Tongue (tissue), 3 donors: ENCODE measurements at places on chromosomes 7 and 10.

DNA sequence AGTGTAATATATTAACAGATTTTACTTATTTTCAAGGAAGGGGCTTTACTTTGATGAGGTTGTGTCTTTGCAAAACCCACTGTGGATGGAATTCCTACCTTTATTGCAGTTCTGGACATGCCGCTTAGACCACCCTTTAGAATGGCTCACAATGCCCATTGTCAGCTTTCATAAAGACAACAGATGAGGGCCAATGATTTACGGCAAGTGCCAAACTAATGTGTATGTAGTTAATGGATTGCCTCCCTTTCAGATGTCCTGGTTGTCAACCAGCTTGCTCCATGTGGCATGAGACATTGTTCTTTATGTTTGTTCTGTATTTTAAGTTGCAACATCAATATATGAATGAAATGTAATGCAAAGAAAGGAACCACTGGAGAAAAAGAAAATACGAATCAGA lies 35.0 kb upstream of the ELMO1 start:
- DNase-seq = no peak

DNA sequence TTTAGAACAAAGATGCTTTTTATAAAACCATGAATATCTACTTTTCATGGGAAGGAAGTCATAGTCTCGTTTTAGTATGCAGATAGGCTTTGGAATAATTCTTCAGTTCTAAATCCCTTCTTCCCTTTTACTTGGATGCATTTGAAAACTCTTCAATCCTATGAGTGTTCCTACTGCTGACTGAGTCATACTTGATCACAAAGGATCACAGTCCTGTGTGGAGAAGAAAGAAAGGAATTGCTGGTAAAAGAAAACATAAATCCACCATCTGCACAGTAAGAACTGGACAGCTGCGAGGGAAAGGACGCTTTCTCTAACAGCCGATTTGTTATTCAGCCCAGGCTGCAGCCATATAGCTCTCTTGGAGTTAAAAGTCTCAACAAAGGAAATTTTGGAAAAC lies 209.9 kb downstream of the SEMA3E start:
- no peak for DNase-seq

- DNase-seq = no peak
These were observed 2.4 kb upstream of the GPAM start for GRCh38 chr10:112185959-112186358.

- no peak for DNase-seq
These were observed 478.7 kb downstream of the CALN1 start for GRCh38 chr7:71933426-71933825.

DNA sequence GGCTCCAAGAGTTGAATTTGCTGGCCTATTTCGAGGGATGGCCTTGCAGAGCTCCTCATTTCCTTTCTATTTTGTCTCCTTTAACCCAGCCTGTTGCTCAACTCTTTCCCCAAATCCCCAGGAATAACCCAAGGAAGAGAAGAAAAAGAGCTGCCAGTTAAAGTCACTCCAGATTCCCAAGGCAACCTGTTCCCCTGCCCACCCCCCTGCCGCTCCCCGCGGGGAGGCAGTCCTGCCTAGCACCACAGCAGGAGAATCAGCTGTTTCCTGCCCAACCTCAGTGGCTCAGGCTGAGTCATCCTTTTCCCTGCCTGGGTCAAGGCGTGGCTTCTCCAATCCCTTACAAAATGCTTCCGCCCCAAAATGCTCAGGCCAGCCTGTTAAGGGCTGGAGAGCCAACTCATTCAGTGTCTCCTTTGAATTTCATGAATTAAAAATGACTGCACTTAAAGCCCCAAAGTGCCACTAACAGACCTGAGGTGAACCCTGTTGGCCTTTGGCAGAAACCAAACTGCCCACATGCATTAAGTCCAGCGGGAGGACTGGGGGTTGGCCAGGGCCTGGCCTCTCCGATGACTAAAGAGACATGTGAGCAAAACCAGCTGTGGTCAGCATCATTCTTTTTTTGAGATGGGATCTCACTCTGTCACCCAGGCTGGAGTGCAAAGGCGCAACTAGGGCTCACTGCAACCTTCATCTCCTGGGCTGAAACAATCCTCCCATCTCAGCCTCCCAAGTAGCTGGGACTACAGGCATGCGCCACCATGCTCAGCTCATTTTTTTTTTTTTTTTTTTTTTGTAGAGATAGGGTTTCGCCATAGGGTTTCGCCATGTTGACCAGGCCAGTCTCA lies 83.2 kb upstream of the KIF5B start:
- peak; percentile 45 for DNase-seq

DNA sequence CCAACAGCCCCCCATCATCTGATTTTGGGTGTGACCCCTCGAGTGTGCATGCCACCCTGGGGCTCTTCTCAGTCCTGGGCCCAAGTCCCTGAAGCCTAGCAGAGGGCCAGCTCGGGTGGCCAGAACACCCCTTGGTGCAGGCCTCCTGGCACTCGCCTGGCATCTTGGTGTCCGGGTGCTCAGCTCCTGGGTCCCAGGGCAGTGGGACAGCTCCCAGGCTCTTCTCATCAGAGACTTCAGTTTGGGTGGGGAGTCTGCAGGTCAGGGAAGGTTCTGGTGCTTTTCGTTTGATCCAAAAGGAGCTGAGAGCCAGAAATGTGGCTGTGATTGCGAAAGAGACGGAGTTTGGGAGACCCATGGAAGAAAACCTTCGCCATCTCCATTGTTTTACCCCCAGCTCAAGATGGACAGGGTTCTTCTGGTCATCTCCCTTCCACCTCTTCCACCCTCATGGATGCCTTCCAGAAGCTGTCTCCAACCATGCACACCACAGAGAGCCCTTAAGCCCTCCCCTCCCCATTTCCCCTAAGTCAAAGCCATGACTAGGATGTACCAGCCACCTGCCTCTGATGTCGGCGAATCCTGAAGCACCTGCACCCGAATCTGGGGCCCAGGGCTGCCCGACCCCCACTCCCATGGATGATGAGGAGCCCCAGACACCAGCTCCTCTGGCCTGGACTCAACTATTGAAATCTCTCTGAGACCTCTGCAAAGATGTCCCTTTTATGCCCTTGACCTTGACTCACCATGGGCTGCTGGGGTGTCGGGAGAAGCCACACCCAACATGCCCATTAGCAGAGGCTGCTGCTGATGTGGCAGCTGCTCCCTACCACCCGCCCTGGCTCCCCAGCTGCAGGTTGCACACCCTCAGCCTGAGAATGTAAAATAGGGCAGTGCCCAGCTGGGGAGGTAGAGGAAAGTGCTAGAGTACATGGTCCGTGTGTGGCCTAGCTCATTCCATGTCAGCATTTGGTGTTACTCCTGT lies 55.3 kb downstream of the ADCYAP1R1 start:
- DNase-seq = no peak

DNA sequence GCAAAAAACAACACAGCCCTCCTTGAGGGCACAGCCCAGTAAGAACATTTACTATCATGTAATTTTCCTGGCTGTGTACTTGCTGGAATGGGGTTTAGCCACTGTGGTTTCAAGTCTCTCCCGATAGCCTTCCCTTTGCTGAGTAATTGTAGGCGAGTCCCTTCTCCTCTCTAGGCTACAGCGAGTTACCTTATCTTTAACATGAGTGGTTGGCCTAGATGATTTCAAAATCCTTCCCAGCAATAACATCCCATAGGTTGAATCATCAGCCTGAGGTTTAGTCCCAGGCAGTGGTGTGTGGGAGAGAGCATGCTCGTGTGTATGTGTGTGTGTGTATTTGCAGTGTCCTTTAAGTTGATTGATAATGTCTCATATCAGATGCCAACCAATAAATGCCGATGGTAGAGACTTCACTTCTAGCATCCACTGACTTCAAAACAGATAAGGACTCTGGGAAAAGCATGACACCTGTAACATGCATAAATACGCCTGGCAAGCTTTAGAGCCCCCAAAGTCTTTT lies 142.9 kb upstream of the ZMIZ1 start:
- DNase-seq = no peak

- peak; percentile 67 for DNase-seq
These were observed 133.6 kb downstream of the CUBN start for GRCh38 chr10:16995867-16996529.

DNA sequence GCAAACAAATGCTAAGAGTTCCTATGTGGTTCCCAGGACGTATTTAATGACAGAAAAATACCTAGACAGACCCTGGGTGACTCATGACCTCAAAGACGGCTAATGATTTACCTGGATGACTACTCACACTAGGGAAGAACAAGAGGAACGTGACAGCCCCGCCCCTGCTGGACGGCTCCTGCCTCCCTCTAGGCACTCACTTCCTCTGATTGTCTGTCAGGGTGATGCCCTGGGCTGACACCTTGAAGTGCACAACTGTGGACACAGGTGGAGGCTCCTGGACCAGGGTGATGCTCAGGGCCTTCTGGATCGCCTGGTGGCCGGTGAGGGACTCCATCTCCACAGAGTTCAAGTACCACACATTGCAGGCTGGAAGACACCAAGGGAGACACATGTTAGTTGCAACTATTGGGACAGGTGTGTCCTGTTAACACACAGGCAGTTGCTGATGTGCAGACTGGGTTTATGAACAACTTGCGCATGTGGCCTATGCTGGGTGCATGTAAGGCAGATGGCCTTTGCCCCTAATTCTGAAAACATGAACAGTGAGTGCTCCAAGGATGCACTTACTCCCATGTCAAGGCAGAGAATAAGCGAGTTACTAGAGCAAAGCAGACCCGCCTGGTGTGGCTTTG lies 298.3 kb downstream of the TNS3 start:
- DNase-seq = no peak

GRCh38 chr10:60572511-60573194 lies 183.0 kb upstream of the ANK3 start:
- DNase-seq = peak; percentile 77

DNA sequence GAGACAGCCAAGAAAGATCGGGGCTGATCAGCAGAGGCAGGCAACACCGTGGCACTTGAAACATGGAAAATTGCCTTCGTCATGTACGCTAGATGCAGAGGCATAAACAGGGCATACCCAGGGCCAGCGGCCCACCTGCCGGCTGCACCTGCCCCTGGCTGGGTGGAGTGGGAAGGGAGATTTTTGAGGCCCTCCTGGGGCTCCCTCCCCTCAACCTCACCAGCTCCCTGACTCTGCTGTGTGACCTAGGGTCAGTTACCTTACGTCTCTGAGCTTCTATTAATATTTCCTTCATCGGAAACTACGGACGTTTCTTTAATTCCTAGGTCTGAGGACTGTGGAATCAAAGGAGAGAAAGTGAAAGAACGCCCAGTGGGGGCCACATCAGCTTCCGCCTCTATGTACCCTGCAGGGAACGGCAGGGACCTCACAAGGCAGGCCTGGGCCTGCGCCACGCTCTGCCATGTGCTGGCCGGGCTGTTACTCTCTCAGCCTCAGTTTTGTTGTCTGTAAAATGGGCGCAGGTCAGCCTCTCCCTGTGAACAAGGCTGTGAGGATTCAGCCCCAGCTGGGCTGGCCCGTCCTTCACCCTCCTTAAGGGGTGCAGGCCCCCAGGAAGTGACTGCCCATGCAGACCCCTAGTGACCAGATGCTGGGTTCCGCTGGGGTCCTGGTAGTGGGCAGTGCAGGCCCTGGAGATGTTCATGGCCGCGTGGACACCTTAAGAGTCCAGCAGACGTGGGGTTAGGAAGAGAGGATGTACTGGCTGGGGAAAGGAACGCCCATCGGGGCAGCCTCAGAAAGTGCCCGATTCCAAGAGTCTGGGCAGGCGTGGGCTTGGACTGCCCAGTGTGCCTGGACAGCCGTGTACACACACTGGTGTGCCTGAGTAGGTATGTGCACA lies 22.7 kb downstream of the ELFN1 start:
- DNase-seq = no peak

- DNase-seq = no peak
These were observed 105.3 kb downstream of the AMPH start for GRCh38 chr7:38525857-38526256.

DNA sequence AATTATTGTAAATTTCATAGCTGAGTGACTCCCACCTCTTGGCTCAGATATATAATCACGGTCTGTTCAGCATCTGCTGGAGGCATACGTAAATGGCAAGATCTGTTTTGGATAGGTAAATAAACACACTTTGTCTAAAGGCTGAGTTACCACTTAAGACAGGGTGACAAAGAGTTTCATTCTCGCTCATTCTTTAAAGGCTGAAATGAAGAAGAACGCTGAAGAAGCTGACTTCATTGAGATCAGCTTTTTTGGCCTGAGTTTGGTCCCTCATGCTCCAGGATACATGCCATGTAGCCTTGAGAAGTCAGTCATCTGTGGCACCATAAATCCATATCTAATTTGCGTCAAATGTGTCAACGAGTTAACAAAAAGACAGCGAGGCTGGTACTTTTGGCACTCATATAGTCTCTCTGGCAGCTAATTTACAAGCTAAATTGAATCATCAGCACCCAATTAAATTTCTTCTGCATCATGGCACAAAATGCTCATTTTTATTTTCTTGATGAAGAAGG lies 309.9 kb downstream of the GPAM start:
- DNase-seq = no peak

- DNase-seq = peak; percentile 19
These were observed 21.6 kb downstream of the PTER start for GRCh38 chr10:16458166-16458955.

- DNase-seq = no peak
These were observed 26.1 kb downstream of the RAPGEF5 start for GRCh38 chr7:22330903-22331302.

- no peak for DNase-seq
These were observed 550.2 kb downstream of the SORCS1 start for GRCh38 chr10:106614293-106614692.

- DNase-seq = no peak
These were observed 97.5 kb downstream of the MICALL2 start for GRCh38 chr7:1361756-1362125.

GRCh38 chr7:104814126-104814525 lies 199.9 kb upstream of the KMT2E start:
- no peak for DNase-seq

GRCh38 chr7:138164804-138165203 lies 88.5 kb downstream of the AKR1D1 start:
- DNase-seq = no peak

DNA sequence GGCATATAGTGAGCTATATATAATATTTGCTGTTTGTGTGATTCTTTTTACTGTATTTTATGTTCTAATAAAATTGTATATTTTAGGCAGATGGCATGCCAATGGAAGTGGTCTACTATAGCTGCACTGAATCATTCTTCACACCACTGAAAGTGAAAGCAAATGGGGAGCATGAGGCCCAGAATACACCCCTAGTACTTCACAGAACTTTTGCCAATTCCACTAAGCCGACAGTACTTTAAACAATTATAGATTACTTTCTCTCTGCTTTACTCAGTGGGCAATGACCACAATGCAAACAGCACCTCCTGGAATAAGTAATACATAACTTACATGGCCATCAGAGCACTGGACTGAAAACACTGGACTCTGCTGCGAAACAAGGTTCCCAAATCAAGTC lies 70.2 kb downstream of the ANKRD26 start:
- DNase-seq = no peak

- no peak for DNase-seq
These were observed 48.5 kb upstream of the LRRTM3 start for GRCh38 chr10:66877361-66877760.
